Neuronal stem cell (in vitro differentiated cells): ENCODE measurements at places on chromosomes 5 and 9.

GRCh38 chr9:120583958-120584369 is 4.0 kb upstream of the CDK5RAP2 start:
- DNase-seq = no peak

- no peak for DNase-seq
Measured at GRCh38 chr5:124140060-124140459, 606.4 kb downstream of the ZNF608 start.

DNA sequence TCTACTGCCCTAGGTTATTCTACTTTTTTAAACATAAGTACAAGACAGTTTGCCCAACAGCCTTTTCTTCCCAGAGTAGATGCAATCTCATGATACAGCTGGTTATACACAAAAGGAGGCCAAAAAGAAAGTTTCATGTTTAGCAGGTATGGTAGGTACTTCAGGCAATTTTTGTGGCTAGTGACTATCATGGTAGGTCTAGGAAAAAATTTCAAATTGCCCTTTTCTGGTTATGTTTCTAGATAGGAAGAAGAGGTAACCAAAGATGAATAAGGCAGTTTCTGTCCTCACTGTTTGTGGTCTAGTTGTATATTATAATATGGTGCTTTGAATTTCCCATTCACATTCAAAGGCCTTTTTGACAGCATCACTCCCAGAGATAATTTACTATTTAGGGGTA is 19.7 kb downstream of the MEGF9 start:
- no peak for DNase-seq

GRCh38 chr5:87390075-87390474 is 22.7 kb downstream of the CCNH start:
- DNase-seq = no peak

GRCh38 chr5:56282216-56282615 is 49.1 kb upstream of the ANKRD55 start:
- no peak for DNase-seq

DNA sequence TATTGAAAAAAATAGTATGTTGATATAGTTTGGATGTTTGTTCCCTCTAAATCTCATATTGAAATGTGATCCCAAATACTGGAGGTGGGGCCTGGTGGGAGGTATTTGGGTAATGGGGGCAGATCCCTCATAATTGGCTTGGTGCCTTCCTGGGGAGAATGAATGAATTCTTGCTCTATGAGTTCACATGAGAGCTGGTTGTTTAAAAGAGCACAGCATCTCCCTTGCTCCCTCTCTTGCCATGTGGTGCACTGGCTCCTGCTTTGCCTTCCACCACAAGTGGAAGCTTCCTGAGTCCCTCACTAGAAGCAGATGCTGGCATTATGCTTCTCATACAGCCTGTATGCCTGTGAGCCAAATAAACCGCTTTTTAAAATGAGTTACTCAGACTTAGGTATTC is 154.8 kb downstream of the ADAMTS6 start:
- DNase-seq = no peak

- no peak for DNase-seq
Measured at GRCh38 chr9:36900856-36901220, 133.2 kb downstream of the PAX5 start.

- no peak for DNase-seq
Measured at GRCh38 chr9:75408391-75408790, 320.1 kb downstream of the OSTF1 start.

GRCh38 chr9:134895097-134895496 is 14.5 kb downstream of the FCN2 start:
- no peak for DNase-seq

- peak; percentile 27 for DNase-seq
Measured at GRCh38 chr5:15933259-15934207, 246.1 kb downstream of the MARCHF11 start.

DNA sequence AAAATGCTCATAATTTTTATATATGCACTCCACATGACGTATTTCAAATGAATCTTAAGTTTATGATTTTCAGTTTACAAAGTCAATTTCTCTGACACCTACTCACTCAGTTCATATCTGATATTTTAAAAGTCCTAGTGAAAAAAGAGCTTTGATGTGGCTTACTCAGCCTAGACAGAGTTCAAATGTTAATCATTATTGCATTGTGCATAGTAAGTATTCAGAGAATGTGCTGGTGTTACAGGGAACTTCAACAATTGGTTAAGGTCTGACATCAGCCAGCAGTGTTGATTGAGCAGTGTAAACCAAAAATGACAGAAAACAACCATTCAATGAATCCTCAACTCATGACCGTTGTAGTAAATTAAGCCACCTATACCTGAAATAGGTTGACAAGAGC is 147.2 kb upstream of the LHFPL2 start:
- no peak for DNase-seq

DNA sequence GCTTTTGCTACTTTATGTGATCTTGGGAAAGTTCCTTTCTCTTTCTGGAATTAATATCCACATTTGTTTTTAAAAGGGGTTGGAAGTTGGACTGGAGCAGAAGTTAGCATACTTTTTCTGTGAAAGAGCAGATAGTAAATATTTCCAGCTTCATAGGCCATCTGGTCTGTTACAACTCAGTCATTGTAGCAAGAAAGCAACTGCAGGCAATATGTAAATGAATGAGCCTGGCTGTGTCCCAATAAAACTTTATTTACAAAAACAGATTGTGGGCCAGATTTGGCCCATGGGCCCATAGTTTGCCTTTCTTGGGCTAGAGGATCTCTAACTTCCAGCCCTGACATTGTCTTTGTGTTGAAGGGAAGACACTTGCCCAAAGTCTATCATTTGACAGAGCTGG is 104.4 kb downstream of the ACTL7B start:
- DNase-seq = no peak

GRCh38 chr5:9288234-9288633 is 257.6 kb downstream of the SEMA5A start:
- no peak for DNase-seq
